CD4-positive, alpha-beta T cell treated with Interleukin-4 for 4 hours (primary cell): ENCODE measurements at places on chromosomes 6 and 20.

DNA sequence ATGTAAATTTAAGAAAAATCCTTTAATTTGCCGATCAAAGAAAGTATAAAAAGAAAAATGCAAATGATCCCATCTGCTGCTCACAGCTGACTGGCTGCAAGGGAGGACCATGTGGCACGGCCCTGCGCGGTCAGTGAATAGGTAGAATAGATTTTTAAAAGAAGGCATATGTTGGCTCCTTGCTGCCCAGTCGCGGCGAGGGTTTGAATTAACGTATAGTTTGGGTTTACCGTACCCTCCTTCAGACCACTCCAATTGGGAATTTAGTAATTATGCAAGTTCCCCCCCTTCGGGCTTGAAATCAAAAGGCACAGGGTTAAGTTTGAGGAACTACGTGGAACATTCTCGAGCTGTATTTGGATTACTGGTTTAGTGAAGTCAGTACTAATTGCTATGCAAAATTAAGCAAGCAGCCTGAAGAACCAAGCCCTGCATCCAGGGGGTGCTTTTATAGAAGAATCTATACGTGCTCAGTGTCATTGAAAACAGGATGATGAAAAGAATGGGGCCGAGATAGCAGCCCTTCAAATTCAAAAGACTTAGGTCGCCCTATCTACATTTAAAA is 1.1 kb upstream of the BEND3 start:
- no peak for DNase-seq

DNA sequence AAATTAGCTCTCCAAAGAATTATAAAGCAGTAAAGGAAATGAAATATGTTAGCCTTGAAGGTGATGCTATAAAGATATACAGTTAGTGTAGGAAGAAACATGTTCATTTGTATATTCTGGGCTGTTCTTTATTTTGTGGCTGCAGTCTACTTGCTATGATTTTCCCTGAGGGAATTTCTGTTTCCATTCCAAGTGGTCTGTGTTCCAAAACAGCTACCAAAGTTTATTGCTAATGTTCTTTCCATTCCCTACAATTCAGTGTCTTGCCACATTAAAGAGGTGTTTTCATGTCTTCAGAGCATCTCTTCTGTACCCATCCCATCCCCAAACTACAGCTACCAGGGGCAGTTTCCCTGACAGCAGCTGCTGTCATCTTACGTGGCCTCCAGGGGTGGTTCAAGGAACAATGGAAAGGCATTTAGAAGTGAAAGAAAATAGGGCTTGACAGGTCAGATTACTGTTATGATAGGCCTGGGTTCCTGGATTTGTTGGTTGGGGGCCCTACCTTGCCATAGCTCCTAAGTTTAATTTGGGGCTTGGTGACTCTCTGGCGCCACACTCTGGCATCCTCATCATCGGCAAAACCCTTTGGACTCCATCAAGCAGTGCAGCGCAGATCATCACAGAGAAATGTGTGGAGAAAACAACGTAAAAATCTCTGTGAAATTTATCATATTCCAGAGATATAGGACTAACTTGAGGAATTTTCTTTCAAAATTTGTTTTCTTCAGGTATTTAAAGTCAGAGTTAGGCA is 33.8 kb upstream of the AIG1 start:
- peak; percentile 40 for DNase-seq

- no peak for DNase-seq
Observed at GRCh38 chr6:92763274-92763584, 656.1 kb downstream of the EPHA7 start.

DNA sequence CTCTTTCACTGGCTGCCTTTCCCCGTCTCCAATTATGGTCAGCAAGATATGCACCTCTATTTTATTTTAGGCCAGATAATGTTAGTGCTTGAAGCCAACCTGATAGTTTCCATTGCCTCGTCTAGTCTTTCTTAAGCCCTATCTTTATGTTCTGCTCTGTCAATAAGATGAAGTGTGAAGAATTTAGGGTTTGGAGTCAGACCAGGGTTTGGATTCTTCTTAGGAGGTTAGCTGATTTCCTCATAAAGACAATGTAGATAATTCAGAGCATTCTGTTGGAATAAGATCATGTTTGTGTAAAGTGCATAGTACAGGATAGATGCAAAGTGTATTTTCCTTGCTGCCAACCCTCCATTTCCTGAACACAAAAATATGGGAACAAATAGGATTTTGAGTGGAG is 43.8 kb downstream of the PKIB start:
- DNase-seq: no peak

DNA sequence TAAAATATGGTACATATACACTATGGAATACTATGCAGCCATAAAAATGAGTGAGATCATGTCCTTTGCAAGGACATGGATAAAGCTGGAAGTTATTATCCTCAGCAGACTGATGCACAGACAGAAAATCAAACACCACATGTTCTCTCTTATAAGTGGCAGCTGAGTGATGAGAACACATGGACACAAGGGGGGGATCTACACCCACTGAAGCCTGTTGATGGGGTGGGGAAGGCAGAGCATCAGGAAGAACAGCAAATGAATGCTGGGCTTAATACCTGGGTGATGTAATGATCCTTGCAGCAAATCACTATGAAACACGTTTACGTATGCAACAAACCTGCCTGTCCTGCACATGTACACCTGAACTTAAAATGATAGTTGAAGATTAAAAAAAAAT is 71.3 kb downstream of the MANEA start:
- DNase-seq: no peak

- no peak for DNase-seq
Observed at GRCh38 chr6:138307352-138307751, 70.4 kb upstream of the SMIM28 start.

DNA sequence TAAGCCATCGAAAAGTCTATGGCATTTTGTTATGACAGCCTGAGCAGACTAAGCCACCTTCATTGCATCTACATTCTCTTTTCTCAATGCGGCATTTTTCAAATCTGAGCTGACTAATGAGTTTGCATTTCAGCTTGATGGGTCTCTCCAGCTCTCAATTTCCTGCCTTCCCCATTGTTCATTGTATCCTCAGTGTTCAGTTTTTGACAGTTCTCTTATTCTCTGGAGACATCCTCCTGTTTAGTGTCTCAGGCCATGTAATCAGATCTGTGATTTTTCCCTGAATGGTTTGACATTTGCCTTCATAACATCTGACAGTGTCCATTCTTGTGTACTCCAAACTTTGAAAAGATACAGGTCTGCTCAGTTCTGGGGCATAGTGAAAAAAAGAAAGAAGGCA is 27.9 kb upstream of the MCM3 start:
- DNase-seq: no peak

DNA sequence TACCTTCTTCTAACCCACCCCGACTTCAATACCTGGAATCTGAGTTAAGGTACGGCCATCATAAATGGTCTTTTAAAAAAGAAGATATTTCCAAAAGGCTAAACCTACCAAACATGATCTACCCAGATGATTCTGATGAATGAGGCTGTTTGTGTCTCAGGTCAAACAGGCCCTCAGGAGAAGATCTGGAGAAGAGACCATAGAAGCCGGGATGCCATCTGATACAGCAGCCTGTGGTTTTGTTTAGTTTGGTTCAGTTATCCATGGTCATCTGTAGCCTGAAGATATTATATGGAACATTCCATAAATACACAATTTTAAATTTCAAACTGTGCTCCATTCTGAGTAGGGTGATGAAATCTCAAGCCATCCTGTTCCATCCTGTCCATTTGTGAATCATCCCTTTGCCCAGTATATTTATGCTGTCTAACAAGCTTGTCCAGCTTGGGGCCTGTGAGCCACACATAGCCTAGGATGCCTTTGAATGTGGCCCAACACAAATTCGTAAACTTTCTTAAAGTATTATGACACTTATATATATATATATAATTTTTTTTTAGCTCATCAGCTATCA is 4.0 kb upstream of the CAP2 start:
- DNase-seq: no peak

DNA sequence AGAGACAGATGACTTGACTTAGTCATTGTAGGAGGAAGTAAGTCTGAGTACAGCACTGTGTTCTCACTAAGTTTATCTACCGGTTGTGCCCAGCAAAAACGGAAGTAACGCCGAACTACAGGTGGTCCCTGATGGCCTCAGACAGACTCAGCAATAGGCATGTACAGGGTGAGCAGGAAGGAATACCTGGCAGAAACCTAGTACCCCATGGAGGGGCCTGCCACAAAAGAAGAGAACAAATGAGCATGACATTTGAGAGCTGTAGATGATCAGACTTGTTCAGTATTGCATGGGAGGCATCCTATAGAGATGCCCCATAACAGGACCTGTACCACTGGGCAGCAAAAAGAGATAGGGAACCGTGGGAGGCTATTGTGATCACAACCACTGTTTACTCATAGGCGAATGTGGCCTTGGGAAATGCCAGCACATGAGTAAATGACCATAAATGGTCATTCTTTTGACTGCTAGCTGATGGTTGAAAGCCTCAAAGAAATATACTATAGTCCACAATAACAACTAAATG is 106.4 kb upstream of the TAB2 start:
- peak; percentile 66 for DNase-seq

- no peak for DNase-seq
Observed at GRCh38 chr6:169702840-169703246, 917 bp downstream of the C6orf120 start.

DNA sequence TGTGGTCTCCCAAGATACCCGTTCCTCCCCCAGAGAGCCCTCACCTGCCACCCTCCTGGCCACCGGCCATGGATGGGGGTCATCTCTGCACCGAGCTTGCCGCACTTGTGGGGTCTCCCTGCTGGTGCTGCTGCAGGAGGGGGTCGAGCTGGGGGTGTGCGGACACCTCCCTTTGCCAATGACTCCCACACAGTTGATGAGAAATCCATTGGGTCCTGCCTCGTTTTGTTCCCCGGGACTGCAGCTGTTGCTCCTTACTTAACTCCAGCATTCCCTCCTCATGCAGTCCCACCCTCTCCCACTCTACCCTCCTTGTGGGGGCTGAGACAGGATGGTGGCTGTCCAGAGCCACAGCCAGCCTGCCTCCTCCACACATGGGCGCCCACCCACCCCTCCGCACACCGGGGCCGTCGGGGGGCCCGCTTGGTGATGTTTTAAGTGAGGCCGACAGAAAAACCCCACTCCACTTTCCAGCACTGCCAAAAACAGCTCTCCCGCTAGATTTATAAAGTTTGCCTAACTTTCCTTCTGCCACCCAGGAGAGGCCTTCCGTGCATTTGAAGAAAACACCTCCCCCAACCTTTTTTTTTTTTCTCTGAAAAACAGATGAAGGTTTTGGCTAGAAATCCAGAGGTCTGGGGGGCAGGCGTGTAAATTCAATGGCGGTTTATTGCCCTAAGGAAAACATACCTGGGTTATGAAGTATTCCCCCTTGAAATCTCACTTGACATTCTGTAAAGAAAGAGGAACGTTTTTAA is 53.5 kb upstream of the APCDD1L start:
- DNase-seq: no peak

DNA sequence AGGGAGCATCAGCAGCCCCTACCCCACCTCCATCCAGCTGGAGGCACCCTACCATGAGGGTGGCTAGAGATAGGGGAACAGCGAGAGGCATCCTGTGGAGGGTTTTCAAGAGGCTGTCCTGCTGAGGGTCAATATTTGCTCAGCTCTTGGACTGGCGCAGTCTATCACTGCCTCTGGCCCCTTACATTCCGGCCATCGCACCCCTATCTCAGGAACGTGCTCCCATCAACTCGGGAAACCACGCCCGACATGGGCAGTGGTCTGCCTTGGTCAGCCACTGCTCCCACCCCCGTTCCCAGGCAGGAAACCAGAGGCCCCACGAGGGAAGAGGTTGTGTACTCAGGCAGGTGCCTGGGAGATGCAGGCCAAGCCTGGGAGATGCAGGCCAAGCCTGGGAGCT is 57.9 kb downstream of the VEGFA start:
- no peak for DNase-seq

- no peak for DNase-seq
Observed at GRCh38 chr6:133871131-133871530, 17.8 kb upstream of the TCF21 start.

DNA sequence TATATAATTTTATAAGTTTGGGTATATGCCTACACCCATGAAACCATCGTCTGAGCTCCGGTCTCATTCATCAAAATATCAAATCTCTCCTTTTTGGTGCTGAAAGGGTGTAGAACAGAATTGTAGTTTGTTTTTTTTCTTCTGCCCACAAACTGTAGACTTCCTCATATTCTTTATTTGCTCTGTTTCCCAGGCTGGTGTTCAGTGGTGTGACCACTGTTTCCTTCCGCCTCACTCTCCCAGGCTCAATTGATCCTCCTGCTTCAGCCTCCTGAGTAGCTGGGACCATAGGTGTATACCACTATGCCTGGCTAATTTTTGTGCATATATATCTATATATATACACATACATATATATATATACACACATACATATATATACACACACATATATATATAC is 139.6 kb upstream of the HCRTR2 start:
- DNase-seq: no peak

GRCh38 chr6:28856620-28857005 is 67.2 kb downstream of the TRIM27 start:
- no peak for DNase-seq

DNA sequence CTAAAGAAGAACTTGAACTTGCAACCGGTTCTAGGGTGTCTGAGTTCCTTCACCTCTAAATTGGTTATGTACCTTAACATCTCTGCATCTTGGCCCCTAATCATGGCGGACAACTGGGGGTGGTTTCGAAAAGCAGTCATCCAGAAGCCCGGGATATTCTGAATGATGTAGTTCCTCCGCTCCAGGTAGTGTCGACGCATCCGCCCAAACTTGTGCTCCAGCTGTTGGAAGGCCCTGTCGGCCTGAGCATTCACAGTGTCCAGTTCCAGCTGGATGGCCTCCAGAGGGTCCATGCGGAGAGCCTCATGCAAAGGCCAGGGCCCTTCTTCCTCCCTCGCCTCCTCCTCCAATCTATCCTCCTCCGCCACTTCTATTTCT is 887 bp downstream of the TSPYL1 start:
- peak; percentile 13 for DNase-seq

- DNase-seq: no peak
Observed at GRCh38 chr6:30776390-30777154, 32.2 kb upstream of the IER3 start.

DNA sequence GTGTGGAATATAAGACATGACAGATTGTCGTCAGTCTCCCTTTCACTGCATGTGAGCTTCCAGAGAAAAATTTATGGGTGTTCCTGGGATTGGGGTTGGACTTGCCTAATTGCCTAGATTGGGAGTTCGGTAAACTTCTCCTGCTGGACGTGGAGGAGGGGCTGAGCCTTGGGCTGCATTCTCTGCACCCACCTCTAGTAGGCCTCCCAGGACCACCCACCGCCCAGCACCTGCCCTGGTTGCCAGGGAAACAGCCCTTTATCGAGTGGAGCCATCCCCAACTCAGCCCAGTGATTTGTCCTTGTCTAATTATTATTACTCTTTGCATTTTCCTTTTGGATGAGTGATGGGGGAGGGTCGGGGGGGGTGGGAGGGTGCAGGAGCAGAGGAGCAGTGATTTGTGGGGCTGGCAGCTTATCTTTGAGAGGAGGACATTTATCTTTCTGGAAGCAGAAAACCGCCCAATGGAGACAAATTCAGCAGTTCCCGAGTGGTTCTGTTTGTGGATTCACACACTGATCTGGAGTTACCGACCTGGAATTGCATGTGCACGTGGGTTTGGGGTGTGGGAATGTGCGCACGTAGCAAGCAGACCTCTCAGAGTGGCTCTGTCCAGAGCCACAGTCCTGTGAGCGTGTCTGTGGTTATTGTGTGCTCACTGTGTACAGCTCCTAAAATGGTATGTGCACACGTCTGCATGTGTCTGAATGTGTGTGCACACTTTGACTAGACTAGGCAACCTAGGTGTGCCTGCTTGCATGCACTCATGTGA is 104.5 kb downstream of the DHX35 start:
- DNase-seq: no peak
